ENCODE measurements at places on chromosomes 16 and 17.

- DNase-seq: peak; percentile 57
These were observed 12.6 kb upstream of the RNF222 start for GRCh38 chr17:8409966-8410882.

DNA sequence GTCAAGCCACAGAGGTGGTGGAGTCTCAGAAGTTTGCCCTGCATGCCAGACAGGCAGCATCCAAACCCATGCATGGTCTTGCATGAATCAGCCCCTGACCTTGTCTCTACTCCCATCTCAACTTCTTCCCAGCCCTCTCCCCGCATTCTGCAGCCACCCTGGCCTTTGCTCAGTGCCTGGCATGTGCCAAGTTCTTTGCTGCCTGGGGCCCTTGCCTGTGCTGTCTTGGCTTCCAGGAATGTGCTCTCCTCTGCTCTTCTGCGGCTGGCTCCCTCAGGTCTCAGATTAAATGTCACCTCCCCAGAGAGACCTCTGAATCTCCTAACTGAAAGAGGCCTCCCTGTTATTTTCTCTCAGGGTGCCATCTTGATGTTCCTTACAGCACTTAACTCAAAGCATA, 17.6 kb downstream of the DRC3 start:
- no peak for DNase-seq

DNA sequence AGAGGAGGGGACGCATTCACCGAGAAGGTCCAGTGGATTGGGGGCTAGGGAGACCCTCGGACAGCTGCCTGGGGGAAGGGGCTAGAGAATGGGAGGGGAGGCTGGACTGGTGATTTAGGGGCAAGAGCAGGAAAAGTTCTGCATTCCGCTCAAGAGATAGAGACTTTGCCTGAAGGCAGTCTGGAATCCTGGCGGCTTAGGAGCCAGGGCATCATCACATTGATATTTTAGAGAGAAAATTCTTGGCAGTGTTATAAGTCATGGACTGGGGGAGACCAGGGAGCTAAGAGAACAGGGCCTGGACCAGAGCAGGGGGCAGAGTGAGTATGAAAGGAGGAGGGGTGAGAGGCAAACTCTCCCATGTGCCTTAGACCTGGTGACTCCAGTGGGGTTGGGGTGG, 35.8 kb downstream of the MSI2 start:
- DNase-seq: no peak

DNA sequence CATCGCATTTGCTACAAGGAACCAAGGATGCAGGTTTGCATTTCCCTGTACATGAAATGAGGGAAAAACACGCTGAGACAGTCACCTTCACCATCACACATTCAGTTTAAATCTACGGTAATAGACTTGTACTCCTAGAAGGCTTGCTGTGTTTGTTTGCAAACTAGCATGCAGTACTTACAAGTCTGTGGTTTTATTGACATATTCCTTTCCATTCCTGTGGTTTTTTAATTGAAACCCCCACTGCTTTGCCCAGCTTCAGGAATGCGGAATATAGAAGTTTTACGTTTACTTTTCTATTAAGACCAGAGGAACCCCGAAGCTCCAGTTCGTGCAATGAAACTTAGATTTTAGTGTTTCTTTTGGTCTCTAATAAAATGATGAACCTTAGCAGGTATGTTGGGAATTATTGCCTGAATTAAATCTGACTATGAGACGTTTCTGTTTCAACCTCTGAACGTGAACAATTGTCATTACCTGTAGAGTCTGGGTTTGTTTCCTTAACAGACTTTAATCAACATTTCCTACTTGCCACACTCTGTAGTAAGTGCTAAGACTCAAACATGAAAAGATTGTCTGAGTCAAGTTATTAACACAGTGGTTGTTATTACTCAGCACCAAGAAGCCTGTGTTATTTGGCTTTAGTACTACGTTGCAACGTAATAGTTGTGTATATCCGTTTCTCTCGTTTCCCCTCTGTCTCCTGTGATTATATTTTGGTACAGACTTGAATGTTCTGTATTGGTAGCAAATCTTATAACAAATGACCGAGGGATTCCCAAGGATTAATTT, 793.3 kb upstream of the GOT2 start:
- DNase-seq: no peak

DNA sequence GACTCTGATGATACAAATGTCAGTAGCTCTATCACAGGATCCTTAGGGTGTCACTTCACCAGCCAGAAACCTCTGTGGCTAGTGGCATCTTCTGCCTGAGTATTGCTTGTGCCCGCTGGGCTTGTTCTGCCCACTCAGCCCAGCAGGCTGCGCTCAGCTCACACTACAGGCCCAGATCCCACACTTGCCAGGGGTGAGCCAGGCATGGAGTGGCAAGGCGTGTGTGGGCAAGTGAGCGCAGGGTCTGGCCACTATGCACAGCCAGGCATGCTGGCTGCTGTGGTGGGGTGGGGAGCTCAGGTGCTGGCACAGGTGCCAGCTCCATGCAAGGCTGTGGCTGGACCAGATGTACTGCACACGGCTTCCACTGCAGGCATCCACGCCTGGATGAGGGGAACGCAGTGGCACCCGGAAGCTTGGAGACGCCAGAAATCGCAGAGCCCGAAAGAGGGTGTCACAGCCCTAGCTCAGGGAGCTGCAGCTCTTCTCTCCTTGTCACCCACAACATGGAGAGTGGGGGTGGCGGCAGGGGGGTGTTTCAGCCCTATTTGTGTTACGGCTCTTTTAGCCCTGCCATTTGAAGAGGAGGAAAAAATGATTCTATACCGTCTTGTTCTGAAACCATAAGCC, 10.2 kb downstream of the CFAP97D1 start:
- no peak for DNase-seq

GRCh38 chr16:50593410-50594150, 45.4 kb downstream of the NKD1 start:
- no peak for DNase-seq

GRCh38 chr17:28645576-28645939, 600 bp upstream of the BLTP2 start:
- no peak for DNase-seq

DNA sequence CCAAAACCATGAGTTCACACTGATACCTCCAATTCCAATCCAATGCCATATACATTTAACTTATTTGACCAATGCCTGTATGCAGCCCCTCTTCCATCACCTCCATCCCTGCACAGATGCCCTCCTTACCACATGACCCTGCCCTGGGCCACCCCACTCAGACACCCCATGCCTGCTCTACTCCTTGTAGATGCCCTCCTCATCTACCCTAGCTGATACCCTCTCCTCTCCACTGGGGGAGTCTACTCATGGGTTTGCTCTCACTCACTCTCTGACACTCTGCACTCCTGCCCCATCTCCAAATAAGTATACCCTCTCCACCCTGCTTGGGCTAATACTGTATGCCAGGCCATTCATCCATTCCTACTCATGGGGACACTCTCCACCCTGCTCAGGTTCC, 16.0 kb upstream of the CMTM4 start:
- no peak for DNase-seq

- DNase-seq: no peak
These were observed 16.8 kb upstream of the MT4 start for GRCh38 chr16:56547949-56548567.

DNA sequence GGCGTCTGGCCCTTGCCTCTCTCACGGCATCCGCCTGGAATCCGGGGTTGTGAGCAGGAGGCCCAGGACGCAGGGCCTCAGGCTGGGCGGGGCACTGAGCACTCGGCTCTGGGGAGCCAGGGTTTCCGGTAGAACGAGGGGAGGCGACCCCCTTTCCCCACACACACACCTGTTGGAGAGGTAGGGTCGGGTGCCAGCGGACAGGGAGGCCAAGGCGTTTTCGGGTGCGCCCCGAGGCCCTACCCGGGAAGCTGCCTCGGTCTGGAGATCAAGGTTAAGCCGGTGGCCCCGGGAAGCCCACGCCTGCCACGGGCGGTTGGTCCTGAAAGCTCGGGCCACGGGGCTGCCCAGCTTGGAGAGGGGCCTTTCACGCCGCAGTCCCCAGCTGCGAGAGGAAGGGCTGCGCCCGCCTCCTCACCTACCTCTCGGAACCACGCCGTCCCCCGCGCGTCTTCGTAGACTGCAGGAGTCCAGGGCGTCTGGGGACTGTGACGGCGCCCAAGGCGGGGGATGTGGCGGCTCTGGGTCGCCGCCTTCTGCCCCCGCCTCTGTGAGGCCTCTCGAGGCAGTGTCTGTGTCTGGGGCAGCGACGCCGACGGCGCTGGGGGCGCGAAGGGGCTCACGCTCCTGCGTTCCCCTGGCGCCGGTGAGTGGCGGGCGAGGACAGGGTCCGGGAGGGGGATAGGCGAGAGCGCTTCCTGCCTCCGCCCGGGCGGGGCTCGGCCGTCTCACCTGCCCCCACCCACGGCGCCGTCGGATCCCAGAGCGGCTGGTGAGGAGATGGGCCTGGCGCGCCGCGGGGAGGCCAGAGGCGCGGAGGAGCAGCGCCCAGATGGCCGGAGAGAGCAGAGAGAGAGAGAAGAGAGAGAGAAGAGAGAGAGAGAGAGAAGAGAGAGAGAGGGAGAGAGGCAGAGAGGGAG, 20.3 kb upstream of the HOXB9 start:
- DNase-seq: no peak

- no peak for DNase-seq
These were observed 5.7 kb downstream of the DUSP3 start for GRCh38 chr17:43772877-43773648.

- DNase-seq: no peak
These were observed 47.8 kb downstream of the TNFRSF13B start for GRCh38 chr17:16923904-16924695.

GRCh38 chr16:27543801-27544200, 5.9 kb downstream of the GTF3C1 start:
- DNase-seq: no peak

- DNase-seq: no peak
These were observed 18.5 kb upstream of the SPDYE4 start for GRCh38 chr17:8776881-8777280.

DNA sequence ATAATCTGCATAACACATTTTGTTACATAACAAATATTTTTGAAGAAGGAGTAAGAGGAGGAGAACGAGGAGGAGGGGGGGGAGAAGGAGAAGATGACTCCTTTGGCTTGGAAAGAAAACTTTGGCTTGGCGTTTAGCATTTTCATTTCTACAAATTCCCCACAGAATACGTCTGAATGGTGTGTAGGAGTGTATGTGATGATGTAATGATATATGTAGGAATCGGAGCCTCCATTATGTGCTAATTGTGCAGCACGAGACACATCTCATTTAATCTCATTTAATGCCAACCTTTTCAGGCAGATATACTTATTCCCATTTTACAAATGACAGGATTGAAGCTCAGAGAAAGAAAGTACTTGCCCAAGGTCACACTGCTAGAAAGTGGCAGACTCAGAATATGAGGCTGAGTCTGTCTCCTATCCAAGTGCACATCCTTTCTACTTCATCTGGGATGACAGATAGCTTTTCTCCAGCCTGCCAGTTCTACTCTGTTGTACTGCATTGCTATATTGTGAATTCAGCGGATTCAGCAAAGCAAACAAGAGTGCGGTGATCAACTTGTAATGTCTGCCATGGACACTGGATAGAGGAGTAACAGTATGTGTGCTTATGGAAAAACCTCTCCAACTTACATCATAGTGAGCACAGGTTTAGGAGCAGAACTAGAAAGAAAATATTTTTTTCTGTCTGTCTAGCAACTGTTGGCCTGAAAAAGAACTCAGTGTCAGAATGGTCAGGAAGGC, 10.4 kb upstream of the SLC47A2 start:
- DNase-seq: no peak

DNA sequence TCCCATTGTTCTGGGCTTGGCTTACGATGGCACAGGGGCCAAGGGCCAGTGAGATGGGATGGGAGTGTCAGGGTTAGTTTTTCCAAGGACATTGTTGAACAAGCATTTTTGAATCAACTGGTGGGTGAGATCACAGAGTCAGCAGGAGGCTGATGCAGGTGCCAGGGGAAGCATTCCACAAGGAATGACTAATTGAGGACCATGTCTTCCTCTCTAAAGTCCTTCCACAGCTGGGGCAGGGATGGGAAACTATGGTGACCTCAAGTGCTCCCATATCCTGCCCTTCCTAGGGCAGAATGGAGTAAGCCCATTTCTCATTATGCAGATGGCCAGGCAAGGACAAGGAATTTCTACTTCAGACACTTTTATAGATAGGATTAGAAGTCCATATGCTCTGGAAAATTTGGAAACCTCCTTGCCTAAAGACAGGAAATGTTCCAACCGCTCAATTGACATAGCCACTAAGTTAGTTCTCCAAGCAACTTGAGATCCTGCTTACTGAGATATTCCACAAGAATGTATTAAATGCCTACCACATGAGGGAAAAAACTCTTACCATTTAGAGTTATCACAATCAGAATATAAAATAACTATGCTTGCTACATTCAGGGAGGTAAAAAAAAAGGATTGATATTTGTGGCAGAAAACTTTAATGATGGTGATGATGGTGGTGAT, 21.2 kb upstream of the ENGASE start:
- no peak for DNase-seq

GRCh38 chr17:63686138-63686685, 13.7 kb downstream of the LIMD2 start:
- no peak for DNase-seq

- DNase-seq: no peak
These were observed 59.9 kb downstream of the EPN2 start for GRCh38 chr17:19296786-19297778.

GRCh38 chr17:78981010-78981888, 1.5 kb upstream of the LGALS3BP start:
- DNase-seq: no peak

GRCh38 chr17:78862073-78863023, 21.7 kb upstream of the USP36 start:
- DNase-seq: no peak

GRCh38 chr17:79789943-79790804, 6.7 kb downstream of the CBX8 start:
- no peak for DNase-seq

- no peak for DNase-seq
These were observed 470 bp downstream of the MLYCD start for GRCh38 chr16:83899272-83899897.

GRCh38 chr16:81513204-81514040, 68.8 kb downstream of the CMIP start:
- no peak for DNase-seq

- DNase-seq: no peak
These were observed 66.8 kb downstream of the XYLT1 start for GRCh38 chr16:17403859-17404545.

DNA sequence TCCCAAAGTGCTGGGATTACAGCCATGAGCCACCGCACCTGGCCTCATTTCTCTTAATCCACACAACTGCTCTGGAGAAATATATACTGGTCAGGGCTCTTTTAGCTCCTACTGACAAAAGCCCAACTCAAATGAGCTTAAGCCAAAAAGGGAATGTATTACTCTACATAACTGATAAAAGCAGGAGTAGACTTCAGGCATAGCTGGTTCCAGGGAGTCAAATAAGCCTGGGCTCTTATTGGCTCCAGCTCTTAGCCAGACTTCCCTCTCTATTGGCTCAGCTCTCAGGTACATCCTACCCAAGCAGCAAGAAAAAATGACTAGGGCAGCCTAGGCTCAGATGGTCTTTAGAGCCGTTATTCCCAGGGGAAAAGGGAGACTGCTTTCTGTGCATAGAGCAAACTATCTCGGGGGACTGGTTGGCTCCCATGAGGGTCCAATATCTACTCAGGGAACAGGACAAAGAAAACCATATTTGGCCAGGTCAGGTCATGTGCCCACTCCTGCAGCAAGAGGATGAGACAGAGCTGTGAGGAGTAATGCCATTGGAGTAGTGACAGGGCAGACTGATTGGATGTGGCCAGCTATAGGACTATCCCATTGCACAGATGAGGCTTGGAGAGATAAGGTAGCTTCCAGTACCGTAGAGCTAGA, 21.2 kb downstream of the TBX2 start:
- no peak for DNase-seq
